ENCODE measurements at places on chromosomes 7 and 10.

DNA sequence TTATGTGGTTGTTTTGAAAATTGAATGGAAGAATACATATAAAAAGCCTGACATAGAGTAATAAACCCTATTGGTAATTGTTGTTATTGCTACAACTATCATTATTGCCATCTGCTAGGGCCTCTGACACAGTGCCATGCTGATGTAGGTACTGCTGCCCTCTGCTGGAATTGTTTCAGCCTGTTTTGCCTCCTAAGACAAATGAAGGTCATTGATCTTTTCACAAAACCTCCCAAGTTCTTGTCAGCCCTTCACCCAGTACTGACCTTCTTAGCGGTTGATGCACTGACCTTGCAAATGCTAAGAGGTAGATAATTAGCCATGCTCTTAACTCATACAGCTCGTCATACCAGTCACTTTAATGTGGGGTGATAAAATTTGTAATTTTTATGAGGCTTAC is 975.2 kb downstream of the SORCS1 start:
- DNase-seq = no peak

DNA sequence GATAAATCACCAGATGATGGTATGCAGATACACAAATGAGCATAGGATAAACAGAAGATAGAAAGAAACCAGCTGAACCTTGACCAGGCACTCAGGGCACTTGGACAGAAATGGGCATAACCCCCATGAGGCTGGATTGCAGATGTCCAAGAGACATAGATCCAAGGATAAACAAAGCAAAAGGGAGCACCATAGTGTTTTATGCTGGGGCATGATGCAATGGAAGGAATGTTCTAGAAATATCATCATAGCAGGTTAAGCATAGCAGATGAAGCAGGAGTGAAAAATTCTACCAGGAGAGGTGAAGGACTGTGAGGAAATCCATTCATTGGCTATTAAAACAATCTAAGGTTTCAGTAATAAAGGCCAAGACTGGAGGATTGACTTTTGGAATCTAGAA is 70.5 kb upstream of the TES start:
- no peak for DNase-seq

DNA sequence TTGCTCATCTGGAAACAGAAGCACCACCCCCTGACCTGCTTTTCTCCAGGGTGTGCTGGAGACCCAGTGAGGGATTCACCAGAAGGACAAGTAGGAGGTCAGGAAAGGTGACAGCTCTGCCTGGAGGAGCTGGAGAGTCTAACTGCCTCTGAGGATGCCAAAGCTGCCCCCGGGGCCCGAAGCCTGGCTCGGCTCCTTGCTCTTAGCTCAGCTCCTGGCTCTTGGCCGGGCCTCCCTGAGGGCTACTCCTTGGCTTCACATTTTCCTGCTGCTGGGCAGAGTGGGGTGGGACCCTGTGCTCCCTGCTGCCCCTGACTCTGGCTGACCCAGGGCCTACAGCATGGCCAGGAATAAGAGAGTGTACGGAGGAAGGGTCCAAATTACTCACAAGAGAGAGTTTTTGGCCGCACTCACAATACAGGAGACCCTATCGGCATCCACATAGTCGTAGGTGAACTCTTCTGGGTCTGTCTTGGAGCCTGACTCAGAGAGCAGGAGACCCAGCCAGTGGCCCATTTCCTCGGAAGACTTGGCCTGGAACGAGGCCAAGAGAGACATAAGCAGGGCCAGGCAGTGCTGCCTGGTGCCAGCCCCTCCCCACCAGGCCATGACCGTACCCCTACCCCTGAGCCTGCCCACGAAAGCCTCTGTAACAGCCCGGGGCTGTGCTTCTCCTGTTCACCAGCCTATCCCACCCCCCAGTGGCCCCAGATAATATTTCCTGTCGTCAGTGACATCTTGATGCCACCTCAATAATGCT is 63.1 kb downstream of the VWA2 start:
- no peak for DNase-seq

DNA sequence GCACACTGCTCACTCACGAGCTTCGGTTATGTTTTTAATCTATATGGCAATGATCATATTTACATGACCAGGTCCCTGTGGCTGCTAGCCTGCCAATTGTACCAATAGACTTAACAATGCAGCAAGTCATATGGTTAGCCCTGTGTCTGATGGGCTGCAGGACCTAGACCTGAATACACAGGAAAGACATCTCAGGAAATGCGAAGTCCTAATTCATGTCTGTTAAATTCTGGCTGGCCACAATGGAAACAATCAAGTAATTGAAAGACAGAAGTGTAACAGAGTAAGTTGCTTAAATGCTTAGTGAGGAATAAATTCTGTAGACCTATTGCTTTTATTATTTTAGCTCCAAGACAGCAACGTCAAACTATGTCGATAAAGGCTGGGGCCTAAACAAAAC is 112.4 kb upstream of the FZD8 start:
- no peak for DNase-seq

- no peak for DNase-seq
Observed at GRCh38 chr10:21326594-21327288, 198.7 kb downstream of the SKIDA1 start.

GRCh38 chr10:50622706-50623662 is 772 bp downstream of the SGMS1 start:
- no peak for DNase-seq

DNA sequence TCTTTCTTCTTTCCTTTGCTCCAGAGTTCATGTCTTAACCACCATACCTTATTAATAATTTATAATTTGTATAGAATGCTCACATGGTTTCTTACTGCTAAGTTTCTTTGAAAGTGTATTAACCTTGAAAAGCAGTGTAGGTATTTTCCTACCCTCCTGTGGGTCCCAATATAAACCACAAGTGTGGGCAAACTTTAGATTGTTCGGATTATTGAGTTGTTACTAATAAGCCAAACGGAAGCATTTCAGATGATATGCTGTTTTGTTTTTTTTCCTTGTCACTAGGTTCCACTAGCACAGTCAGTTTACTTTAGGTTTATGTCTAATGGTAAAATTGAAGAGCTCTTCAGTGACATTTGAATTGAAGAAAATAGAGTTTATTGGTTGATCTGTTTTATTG is 10.2 kb downstream of the SSBP1 start:
- no peak for DNase-seq

DNA sequence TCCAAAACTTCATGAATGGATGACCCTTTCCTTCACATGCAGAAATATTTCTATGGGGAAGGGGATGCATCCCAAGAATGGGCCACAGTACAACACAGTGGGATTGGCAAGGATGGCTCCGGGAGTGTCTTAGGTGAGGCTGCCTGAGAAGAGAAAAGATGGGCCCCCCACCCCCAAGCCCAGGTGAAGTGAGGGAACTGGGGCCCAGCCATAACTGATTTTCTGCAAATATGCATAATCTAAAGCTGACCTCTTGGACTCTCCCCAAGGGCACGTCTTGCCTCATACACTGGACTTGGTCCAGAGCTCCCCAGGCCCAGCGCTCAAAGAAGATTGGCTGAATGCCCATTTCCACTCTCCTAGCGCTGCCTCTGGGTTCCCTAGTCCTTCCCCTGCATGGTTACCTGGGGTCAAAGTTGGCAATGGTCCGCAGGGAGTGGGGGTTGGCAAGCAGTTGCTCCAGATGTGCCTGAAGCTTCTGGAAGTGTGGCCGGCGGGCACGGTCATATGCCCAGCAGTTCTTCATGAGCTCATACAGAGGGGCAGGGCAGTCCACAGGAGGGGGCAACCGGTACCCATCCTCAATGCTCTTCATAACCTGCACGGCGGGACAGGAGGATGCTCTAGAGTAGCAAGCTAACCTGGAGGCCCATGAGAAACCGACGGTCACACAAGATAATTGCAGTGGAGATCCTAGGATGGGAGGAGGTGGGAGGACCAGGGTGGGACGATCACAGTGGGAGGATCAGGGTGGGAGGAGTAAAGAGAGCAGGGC is 12.3 kb downstream of the ZYX start:
- DNase-seq = no peak

DNA sequence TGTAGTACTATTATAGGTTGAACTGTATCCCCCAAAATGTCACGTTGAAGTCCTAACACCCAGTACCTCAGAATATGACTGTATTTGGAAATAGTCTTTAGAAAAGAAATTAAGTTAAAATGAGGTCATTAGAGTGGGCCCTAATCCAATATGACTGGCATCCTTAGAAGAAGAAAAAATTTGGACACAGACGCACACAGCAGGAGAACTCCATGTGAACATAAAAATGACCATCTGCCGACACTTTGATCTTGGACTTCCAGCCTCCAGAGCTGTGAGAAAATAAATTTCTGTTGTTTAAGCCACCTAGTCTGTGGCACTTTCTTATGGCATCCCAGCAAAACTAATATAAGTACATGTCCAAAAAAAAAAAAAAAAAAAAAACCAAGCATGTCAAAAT is 225.8 kb downstream of the PARD3 start:
- DNase-seq = no peak

GRCh38 chr10:63627396-63627795 is 106.2 kb downstream of the REEP3 start:
- no peak for DNase-seq

Measured in AG09309 (cell line).